CMK (cell line): ENCODE measurements at places on chromosomes 11 and 22.

DNA sequence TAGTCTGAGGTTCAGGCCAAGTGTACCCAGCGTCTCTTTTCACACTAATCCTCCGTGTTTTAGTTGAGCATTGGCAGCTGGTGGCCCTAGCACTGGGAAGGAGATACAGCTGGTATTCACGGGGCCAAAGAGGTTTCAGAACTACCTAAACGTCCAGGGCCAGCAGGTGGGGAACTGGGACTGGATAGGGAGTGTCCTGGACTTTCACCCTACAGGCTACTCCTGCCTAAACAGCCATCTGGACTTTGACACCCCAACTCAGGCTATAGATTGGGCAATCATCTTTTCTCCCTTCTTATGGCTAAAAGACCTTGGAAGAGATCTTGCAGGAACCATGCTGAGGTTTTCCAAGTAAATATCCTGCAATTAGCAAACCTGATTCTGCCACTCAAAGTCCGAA lies 2.8 kb downstream of the SPON1 start:
- no peak for DNase-seq

GRCh38 chr11:17859552-17859951 lies 125.0 kb downstream of the KCNC1 start:
- DNase-seq: no peak

- DNase-seq: no peak
Measured at GRCh38 chr22:21779444-21779843, 43.9 kb upstream of the YPEL1 start.

- no peak for DNase-seq
Measured at GRCh38 chr11:117931331-117931950, 2.2 kb upstream of the TMPRSS13 start.

GRCh38 chr11:60625262-60625661 lies 74.2 kb upstream of the MS4A8 start:
- no peak for DNase-seq

DNA sequence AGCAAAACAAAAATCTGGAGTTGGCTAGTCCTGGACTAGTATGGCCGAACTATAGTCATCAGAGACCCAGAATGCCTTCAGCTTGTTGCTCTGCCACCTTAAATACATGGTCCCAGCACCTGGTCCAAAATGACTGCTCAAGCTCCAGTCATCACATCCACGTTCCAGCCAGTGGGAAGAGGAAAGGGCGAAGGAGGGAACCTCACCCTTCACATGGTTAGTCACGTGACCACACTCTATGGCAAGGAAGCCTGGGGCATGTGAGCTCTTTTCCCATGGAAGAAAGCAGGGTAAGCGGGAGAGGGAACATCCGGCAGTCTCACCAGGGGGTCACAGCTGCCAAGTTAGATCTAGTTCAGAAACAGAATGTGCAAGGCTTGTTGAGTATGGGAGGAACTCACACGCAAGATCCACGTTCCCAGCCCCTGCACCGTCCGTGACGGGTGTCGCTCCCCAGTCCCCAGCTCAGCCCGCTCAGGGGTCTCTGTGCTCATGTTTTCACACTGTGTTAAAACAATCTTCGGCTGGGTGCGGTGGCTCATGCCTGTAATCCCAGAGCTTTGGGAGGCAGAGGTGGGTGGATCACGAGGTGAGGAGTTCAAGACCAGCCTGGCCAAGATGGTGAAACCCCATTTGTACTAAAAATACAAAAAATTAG lies 1.9 kb upstream of the ANO9 start:
- no peak for DNase-seq

GRCh38 chr11:122711831-122712381 lies 56.4 kb downstream of the UBASH3B start:
- no peak for DNase-seq

DNA sequence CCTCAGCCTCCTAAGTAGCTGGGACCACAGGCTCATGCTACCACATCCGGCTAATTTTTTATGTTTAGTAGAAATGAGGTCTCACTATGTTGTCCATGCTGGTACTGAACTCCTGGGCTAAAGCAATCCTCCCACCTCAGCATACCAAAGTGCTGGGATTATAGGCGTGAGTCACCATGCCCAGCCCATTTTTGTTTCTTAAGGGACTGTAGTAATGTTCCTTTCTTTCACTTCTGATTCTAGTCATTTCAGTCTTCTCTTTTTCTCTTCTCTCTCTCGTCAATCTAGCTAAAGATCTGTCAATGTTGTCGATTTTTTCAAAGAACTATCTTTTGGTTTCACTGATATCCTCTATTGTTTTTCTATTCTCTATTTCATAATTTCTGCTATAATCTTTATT lies 111.0 kb upstream of the APOA1 start:
- DNase-seq: no peak

GRCh38 chr11:88494848-88495247 lies 157.3 kb upstream of the CTSC start:
- no peak for DNase-seq

DNA sequence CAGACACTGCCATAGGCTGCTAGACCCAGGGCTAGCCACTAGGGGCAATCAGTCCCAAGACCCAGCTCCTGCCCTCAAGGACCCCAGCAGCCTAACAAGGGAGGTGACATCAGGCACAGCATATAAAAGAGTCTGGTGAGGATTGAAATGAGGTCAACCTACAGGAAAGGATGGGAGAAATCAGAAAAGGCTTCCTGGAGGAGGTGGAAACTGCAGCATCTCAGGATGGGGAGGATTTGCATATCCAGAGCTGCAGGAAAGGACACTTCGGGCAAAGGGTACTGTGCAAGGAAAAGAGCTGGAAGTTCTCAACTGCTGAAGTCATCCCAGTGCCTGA lies 2.9 kb upstream of the ARFGAP2 start:
- no peak for DNase-seq
